ENCODE measurements at places on chromosomes 13 and 19.

DNA sequence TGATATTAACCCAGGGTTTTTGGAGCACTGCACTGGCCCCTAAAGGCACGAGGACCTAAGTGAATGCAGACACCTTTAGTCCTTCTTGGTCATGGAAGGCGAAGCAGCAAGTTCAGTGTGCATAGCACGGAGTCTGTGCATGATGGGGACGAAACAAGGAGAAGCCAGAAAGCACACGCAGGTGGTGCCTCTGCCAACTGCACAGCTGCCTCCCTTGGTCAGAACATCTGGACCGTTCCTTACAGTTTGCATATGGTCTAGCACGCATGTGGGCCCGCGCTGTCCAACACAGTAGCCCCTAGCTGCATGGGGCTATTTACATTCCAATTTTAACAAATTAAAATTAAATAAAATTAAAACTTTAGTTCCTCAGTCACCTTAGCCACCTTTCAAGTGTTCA, 44.0 kb downstream of the FLT3 start:
- DNase-seq, result no peak

GRCh38 chr19:54172471-54173358, at the start of gene TMC4:
Gene TMC4 (minus strand): TSS chr19:54173160. CDS start chr19:54173117, 43 bp downstream.
- DNase-seq, result no peak

- DNase-seq, result no peak
Observed at GRCh38 chr19:41296433-41296871, 13.5 kb upstream of the CCDC97 start.

DNA sequence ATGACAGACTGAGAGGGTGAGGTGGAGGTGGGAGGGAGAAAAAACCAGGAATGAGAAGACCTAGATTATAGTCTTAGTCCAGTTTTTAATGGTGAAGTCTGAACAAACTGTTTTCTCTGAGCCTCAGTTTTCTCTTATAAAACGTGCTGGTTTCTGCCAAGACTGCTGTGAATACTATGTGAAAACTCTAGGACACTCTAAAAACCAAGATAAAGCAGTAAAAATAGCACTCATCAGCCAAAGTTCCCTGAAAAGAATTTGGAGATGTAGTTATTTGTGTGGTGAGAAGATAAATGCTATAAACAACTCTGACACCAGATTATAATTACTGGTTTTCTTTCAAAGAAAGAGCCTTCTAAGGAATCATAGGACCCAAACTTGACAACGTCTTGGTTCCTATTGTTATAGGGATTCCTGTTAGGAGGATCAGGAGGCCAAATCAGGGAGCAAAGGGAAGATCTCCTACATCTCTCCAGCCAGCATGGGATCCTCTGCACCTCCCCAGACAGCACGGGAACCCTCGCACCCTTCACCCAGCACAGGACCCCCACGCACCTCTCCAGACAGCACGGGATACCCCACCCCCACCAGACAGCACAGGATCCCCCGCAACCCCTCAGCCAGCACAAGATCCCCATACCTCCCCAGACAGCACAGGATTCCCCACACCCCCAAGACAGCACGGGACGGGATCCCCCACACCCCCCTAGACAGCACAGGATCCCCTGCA, 130.2 kb downstream of the MIPEP start:
- no peak for DNase-seq

- no peak for DNase-seq
Observed at GRCh38 chr13:33544308-33544707, 258.8 kb upstream of the STARD13 start.

- DNase-seq, result no peak
Observed at GRCh38 chr13:46668302-46668720, 115.3 kb downstream of the LRCH1 start.

DNA sequence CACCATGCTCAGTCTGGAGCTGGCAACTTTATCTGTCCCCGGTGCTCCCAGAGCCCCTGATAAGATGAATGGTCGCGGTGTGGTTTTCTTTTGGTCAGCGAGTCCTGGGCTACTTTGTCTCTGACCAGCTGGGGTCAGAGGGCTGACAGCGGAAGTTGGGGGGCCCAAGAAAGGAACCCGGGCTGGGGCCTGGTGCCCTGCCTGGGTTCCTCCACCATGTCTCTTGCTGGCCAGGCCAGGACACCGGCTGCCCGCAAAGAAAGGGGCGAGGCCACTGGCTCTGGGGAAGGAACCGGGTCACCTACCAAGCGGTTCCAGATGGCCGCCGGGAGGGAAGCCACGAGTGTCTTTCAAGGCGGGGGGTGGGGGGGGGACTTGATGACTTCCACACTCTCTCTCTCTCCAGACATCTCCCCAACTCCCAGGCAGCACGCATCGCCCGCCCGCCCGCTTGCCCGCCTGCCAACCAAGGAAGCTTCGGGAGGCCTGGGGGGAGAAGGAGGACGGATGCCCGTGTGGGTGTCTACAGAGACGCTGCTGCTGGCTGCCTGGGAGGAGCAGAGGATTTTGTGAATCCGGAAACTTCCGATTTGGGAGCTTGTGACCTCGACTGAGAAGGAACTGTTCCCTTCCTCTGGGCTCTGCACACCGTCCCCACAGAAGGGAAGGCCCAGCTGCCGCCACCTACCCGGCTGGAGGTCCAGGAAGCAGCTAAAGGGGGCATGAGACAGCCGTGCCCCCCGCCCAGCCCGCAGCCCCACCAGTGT, 1.1 kb downstream of the PIP5K1C start:
- no peak for DNase-seq

GRCh38 chr19:5002143-5002542, 33.2 kb downstream of the KDM4B start:
- no peak for DNase-seq

GRCh38 chr13:95185851-95186250, 115.4 kb downstream of the ABCC4 start:
- no peak for DNase-seq

DNA sequence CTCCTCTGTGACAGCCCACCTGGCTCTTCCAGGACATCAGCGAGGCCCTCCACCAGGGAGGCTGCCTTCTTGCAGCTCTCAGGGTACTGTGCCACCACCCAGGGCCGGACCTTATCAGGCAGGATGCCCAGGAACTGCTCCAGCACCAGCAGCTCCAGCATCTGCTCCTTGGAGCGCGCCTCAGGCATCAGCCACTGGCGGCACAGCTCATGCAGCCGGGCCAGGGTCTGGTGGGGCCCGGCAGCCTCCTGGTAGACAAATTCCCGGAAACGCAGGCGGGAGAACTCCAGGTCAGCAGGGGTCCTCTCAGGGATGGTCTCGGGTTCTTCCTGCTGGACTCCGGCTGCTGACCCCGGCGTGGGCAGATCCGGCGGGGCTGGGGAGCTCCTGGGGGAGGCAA, 8.2 kb downstream of the ZSCAN18 start:
- no peak for DNase-seq

Data from activated T-cell treated with anti-CD3 and anti-CD28 coated beads for 48 hours (primary cell).